MCF 10A (cell line): ENCODE measurements at places on chromosomes 5 and 9. TPM values are rescaled to one million over a fixed set of nuclear protein-coding genes. Genes with fewer than 3 reads are reported as not detected.

- DNase-seq: no peak
Measured at GRCh38 chr9:136239135-136239982, 6.3 kb downstream of the QSOX2 start.

DNA sequence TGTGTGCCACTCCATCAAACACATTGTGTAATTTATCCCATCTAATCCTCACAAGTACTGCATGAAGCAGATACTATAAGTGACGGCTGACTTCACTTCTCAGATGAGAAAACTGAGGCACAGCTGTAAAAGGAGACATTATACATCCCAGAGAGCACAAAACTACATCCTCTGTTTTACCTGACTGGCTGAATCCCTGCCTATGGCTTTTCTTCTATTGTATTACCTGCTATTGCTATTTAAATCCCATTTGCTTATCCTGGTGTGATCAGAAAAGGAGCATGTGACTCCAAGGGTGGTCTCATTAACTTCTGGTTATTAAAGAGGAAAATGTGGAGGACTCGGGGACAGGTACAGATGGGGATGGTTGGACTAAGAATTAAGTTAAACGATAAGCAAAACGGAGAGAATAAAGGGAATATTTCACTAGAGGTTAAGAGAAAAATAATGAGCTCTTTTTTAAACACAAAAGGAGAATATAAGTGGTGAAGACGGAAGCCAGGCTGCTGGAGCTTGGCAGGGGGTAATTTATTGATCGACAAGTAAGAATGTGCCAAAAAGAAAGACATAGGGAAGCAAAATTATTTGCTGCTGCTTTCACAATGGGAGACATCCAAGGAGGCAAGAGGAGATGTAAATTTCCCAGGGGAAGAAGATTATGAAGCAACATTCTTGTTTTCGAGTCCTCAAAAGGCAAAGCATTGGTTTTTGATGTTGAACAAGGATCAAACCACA lies 155.7 kb upstream of the GPR151 start:
- no peak for DNase-seq

DNA sequence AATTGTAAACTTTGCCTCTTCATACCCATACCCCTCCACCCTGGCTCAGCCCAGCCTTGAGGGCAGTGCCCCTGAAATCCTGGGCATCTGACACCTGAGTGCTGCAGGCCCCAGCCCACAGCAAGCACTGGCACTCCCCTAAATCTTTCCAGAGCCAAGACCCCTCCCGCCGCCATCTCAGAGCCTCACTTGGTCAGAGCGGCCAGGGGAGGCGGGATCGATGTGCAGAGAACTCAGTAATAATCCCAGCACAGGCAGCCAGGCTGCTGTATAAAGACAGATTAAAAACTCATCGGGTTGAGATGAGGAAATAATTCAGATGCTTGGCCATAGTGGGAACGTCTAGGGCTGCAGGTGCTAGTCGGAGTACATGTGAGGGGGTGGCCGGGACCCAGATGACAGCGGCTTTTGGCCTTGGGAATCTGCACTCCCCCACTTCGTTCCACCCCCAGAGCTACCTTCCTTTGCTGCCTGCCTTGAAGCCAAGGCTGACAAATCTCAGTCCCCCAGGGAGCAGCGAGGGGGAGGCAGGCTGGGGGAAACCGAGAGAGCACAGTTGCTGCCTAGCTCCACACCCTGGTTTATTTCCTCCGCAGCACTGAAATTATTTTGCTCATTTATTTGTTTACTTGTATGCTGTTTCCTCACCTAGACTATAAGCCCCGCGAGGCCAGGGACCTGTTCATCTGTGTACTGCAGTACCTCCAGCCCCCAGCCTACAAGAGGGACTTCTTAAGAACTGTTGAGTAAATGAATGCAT lies 19.5 kb upstream of the ARAP3 start:
- no peak for DNase-seq

CCL19 gene
- not detected in 2 replicates for total RNA-seq
